ENCODE measurements at places on chromosomes 7 and 10.

DNA sequence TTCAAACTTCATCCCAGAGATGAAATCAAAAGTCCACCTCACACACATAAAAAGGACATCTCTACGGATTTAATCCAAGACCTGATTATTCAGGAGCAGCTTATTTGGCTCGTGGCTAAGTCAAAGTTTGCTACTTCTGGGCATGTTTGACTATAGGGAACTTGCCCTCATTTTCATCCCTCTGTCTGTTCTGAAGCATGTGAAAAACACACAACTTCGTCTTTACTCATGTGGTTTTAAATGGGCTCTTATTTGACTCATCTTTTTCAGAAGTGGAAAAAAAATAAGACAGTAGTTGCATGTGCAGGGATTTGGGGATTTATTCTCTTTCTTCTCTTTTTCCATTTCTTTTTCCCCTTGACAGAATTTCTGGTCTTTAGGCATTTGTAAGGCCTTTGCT lies 295.9 kb downstream of the TFEC start:
- DNase-seq = no peak

GRCh38 chr10:115936926-115937767 lies 335.9 kb downstream of the GFRA1 start:
- no peak for DNase-seq

DNA sequence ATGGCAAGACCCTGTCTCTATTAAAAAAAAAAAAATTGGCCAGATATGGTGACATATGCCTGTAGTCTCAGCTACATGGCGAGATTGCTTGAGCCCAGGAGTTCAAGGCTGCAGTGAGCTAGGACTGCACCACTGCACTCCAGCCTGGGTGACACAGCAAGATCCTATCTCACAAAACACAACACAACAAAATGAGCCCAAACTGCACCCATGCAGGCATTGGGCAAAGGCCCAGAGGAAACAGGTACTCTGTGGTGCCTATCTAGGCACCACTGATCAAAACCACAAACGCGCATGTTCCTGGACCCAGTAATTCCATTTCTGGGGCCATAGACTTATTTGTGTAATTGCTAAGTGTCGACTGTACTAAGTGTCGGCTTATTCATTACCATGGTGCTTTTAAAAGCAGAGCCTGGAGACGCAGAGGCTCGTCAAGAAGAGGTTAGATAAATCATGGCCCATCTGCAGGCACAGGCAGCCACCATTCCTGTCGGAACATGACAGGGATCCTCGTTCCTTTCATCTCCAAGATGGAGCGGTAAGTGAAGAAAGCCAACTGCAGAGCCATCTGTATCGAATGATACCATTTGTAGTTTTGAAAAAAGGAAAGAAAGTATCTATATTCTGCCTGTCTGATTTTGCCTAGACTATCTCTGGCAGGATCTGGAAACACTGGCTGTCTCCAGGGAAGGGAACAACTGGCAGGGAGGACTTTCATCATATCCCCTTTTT lies 160.4 kb upstream of the RHEB start:
- DNase-seq = no peak

GRCh38 chr10:77498210-77498609 lies 139.4 kb downstream of the KCNMA1 start:
- DNase-seq = no peak

DNA sequence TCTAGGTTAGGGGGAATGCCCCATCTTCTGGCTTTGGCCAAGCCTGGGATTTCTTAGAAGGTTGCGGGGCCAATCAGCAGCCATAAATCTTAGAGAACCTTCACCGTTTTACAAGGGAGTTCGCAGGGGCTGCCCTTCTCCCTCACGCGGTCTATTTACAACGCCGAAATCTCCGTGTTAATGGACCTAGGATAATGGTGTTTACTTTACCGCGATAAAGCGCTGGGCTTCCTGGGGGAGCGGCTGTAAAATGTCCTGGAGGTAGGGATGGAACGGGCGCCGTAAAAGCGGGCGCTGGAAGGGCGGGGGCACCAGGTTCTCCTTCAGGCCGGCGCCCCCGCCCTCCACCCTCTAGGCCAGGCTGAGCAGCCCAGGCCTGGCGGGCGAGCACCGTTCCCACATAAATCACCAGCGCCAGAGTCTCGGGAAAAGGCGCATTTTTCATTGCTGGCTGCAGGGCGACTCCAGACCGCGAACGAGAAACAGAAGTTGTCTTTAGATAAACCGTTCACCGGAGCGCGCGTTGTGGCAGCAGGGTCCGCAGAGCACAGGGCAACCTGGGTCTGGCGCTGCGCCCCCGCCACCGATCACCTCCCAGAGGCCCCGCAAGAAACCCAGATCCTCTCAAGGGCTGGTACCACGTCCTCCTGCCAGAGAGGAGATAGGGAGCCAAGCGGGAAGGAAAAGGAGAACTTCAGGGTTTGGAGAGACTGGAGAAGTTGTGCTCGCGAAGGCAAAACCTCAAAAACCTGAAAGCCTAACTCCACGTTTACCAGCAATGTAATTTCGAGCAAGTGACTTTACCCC lies 12.5 kb upstream of the NKX2-3 start:
- DNase-seq = no peak

GRCh38 chr7:139958599-139959284 lies 104.0 kb downstream of the PARP12 start:
- DNase-seq = no peak

GRCh38 chr7:142833174-142834048 lies 21.5 kb upstream of the EPHB6 start:
- no peak for DNase-seq

DNA sequence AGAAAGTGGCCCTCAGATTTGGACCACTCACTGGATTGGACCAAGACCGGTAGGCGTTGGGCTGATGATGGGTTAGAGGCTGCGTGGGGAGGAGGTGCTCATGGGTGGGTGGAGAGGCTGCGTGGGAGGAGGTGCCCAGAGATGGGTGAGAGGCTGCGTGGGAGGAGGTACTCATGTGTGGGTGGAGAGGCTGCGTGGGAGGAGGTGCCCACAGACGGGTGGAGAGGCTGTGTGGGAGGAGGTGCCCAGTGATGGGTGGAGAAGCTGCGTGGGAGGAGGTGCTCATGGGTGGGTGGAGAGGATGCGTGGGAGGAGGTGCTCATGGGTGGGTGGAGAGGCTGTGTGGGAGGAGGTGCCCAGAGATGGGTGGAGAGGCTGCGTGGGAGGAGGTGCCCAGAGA lies 346.3 kb downstream of the PAXIP1 start:
- no peak for DNase-seq

GRCh38 chr7:30561389-30561788 lies 33.3 kb upstream of the GARS1 start:
- no peak for DNase-seq

- DNase-seq = no peak
These were observed 18.9 kb downstream of the ZNF680 start for GRCh38 chr7:64544010-64544409.

DNA sequence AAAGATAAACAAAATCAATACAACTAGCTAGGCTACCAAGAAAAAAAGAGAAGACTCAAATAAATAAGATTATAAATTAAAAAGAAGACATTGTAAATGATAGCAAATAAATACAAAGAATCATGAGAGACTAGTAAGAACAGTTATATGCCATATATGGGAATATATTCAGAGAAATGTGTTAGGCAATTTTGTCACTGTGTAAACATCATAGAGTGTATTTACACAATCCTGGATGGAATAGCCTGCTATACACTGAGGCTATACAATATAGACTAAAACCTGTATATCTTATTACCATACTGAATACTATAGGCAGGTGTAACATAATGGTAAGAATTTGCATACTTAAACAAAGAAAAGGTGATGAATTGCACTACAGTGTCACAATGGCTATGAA lies 717.4 kb downstream of the PARD3 start:
- no peak for DNase-seq

- DNase-seq = no peak
These were observed 328.6 kb downstream of the SUGCT start for GRCh38 chr7:40463446-40463845.

GRCh38 chr10:95355301-95355700 lies 64.5 kb upstream of the PDLIM1 start:
- no peak for DNase-seq

DNA sequence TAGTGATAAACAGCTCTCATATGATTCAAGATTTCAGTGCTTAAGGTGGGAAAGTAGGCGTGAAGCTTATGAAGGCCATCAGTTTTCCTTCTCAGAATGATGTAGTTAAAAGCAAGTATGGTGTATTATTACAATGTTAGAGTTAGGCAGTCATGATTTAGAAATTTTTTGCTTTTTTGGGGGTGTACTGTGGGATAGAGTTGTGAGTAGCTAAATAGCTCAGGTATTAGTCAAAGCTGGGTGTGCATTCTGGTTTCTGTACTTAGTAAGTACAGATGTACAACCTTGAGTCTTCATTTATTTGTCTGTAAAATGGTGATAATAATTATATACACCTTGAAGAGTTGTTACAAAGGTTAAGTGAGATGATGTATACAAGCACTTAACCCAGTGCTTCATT lies 52.2 kb downstream of the R3HCC1L start:
- no peak for DNase-seq

GRCh38 chr7:151367284-151367683 lies 25.7 kb downstream of the NUB1 start:
- DNase-seq = no peak

DNA sequence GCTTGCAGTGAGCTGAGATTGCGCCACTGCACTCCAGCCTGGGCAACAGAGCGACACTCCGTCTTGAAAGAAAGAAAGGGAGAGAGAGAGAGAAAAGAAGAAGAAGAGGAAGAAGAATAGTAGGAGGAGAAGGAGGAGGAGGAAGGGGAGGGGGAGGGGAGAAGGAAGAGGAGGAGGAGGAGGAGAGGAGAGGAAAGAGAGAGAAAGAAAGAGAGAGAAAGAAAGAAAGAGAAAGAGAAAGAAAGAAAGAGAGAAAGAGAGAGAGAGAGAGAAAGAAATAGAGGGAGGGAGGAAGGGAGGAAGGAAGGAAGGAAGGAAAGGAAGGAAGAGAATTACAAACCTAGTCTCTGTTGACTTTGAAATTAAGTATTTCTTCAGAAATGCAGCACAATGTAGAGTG lies 7.8 kb upstream of the SRPK2 start:
- no peak for DNase-seq

DNA sequence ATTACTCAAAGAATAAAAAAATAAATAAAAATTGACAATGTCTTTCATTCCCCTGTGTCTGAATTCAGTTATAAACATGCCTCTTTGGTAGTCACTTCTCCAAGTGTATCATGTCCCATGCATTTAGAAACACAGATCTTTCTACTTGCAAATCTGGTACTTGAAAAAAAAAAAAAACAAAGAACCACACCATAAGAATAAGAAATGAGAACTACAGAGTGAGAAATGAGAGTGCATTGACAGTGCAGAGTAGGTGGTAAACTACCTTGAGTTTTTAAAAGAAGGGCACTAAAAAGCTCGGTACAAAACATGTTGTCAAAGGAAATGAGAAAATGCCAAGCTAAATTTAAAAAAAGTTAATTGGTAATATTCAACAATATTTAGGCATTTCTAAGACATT lies 123.0 kb downstream of the GPR85 start:
- DNase-seq = no peak

DNA sequence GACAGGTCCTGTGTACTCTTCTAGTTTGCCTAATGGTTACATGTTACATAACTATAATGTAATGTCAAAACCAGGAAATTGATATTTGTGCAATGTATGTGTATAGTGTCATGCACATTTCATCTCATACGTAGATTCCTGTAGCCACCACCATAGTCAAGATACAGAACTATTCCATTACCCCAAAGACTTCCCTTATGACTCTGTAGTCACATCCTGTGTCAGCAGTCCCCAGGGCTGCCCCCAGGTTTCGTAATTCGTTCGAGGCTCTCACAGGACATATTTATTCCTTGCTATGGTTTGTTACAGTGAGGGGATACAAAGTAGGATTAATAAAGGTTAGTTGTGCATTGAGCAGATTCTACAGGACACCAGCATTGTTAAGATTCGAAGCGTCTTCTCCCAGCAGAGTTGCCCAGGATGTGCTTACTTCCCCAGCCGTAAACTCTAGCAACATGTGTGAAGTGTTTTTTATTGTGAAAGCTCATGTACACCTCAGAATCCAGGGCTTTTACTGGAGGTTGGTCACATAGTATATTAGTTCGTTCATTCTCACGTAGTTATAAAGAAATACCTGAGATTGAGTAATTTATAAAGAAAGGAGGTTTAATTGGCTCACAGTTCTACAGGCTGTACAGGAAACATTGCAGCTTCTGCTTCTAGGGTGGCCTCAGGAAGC lies 18.6 kb downstream of the RABGEF1 start:
- peak; percentile 73 for DNase-seq

- peak; percentile 96 for DNase-seq
These were observed 32.5 kb downstream of the OGDH start for GRCh38 chr7:44638611-44639557.

DNA sequence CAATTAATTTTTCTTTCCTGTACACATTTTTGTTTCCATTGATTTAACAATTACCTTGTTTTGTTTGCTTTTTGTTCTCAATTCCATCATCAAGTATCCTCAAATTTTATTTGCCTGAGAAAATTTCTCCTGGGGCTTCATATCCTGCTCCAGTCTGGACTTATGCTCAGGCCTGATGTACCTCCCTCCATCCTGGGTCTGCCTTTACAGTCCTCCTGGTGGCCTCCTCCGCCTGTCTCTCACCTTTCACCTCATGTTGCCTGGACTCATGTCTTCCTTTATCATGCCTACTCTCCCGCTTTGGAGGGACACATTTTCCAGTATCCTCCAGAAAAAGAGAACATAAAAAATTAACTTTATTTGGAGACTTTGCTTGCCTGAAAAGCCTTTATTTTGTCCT lies 12.1 kb upstream of the TAS2R60 start:
- no peak for DNase-seq

DNA sequence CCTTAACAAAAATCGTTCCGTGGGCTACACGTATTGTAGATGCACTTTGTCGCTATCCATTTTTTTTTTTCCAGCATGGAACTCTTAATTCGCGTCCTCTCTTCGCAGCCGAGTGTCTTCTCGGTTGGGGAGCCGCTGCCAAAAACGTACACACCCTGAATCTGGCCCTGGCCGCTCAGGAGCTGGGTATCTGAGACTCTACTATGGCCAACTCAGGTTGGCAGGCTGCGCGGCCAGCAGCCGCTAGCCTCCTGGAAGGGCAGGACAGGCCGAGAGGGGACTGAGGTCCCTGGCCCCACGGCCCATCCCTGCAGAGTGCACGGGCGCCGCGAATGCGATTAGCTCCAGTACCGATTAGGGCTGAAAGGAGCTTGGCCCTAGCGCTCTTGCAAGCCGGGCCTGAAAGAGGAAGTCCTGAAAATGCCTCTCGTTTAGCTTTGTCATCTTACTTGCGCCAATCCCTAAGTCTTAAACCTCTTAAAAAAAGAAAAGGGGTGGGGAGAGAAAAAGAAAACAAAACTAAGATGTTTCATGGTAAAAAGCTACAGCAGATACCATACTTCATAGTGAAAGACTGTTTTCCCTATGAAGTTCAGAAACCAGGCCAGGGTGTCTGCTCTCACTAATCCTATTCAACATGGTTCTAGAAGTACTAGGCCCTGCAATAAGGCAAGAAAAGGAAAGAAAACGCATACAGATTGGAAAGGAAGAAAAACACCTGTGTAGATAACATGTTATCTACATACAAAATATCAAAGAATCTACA lies 113.2 kb upstream of the RHEB start:
- peak; percentile 64 for DNase-seq

DNA sequence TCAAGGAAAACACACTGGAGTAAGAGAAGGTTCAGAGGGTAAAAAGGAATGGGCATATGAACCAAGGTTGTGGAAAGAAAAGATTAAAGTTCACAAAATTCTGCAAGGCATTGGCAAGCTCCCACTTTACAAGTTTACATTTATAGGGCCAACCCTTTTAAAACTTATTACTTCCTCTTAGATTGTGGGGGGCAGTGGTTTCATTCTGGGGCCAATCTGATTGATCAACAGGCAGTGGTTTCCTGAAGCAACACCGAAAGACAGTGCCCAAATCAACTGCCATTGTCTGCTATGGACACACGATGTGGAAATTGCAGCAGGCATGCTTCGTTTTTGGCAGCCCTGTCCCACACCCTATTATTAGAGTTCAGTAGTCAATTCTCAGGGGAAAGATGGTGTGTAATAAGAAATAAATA lies 154.0 kb downstream of the SGMS1 start:
- no peak for DNase-seq
